PC-3 (cell line): ENCODE measurements at places on chromosomes 6 and 20. TPM values are rescaled to one million over a fixed set of nuclear protein-coding genes. Genes with fewer than 3 reads are reported as not detected.

MATN4 gene
- 0.33 TPM in 1 of 2 replicates, not detected in the other for total RNA-seq

OOEP gene
- total RNA-seq: not detected in 2 replicates

TFAP2A gene
- total RNA-seq: 29.4 and 35.5 TPM in 2 replicates

AKAP12 gene
- 109 and 146 TPM in 2 replicates for total RNA-seq

HNF4A gene
- total RNA-seq: not detected in 2 replicates

GRCh38 chr20:44745598-44746366 lies at the start of gene KCNK15:
KCNK15 (plus strand) TSS chr20:44745865; CDS start chr20:44745911, 46 bp downstream.
- DNase-seq: peak; percentile 16

- DNase-seq: peak; percentile 90
Measured at GRCh38 chr6:158040051-158040803, 58.6 kb downstream of the SYNJ2 start.

GRCh38 chr6:101517632-101518031 lies 124.1 kb downstream of the GRIK2 start:
- no peak for DNase-seq

- peak; percentile 27 for DNase-seq
Measured at GRCh38 chr20:3889489-3890397, 556 bp downstream of the PANK2 start.

DNA sequence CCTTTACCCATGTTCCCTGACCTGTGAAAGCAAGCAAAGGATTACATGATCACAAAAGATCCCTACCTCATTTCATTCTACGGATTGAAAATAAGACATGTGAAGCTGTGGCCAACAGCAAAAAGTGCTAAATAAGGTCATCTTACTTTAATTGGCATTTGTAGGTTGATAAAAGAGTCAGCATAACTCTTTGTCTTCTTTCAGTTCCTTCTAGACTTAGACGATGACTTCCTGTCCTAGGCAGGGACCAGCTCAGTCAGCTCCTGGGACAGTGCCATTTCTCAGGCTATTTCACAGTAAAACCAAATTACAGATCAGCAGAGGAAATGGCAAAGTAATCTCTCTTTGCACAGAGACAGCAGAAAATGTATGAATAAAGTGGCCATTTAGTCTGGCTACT lies 480.7 kb downstream of the RFPL4B start:
- DNase-seq: no peak

DNA sequence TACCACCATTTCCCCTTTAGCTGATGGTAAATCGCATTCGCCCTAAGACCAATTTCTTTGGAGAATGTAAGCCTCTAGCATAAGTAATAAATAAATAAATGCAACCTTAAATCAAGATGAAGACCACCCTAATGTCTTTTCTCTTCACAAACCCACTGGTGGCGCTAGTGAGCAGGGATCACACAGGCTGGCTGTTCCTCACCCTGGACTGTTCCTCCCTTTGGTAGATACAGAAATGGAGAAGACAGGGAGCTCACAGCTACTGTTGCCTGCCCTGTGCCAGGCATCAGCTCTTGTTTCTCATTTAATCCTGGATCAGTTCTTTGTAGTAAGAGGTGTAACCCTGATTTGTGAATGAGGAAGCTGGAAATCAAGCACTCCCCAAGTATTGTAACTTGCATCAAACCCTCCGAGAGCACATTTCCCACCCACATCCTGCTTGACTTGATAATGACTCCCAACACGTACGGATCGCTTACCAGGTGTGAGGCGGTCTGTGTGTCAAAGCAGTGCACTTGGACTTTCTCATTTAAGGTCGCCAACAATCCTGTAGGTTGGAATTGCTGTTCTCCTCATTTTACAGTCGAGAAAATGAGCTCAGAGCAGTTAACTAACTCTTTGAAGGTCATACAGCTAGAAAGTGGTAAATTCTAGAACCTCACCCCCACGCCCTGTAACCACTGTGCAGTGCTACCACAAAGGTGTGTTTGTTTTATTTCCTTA lies 236.1 kb downstream of the TSHZ2 start:
- no peak for DNase-seq

DNA sequence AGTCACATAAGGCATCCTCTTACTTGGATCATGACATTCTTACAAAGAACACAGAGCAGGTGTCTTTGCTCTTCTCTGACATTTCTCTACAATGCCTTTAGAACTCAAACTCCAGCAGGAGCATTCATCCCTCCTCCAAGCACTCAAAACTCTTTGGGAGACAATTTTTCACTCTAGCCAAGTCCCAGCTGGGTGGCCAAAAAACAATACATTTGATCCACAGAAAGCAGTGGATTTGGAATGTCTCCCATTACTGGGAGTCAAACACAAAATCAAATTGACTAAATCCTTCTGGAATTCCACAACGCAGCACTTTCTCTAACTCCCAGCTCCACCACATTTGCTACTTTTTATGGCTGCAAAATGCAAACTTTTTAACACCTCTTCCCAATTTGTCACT lies 108.6 kb upstream of the VGLL2 start:
- no peak for DNase-seq

- DNase-seq: no peak
Measured at GRCh38 chr6:42302411-42302810, 84.8 kb upstream of the MRPS10 start.

GRCh38 chr6:87259791-87260190 lies 62.6 kb upstream of the SMIM8 start:
- no peak for DNase-seq
